ENCODE measurements at places on chromosomes 13 and 19.

DNA sequence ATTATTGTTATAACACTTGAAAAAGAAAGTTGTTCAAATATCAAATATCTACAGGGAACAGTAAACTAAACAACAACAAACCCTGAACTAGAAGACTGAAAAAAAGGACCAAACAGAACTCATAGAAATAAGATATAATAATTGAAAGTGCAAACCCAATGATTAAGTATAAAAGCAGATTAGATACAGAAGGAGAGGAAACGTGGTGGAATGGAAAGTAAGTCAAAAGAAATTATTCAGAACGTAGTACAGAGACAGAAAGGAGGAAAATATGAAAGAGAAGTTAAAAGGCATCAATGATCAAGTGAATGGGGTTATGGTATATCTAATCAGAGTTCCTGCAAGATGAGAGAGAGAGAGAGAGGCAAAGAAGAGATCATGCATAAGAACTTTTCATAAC is 174.2 kb upstream of the DACH1 start:
- no peak for DNase-seq

DNA sequence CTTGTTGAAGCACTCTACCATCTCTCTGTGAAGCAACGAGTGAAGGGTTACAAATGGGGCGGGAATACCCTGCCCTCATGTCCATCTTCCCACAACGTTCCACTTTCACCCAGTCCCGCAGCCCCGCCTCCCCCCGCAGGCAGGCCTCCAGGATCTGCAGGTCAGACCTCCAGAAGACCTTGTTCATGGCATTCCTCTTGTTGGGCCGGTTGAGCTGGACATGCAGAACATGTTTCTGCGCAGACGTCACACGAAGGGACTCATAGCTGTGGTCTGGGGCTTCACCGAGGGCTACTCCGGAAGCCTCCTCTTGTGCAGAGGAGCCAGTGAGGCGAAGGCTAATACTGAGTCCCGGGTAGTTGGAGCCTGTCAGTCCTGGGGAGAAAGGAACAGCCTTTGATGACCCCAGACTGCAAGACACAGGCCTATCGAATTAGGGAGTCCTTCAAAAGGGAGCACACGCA is 420 bp downstream of the ECH1 start:
- no peak for DNase-seq

- no peak for DNase-seq
Observed at GRCh38 chr19:4511300-4512054, 6.8 kb downstream of the PLIN4 start.

GRCh38 chr19:10259162-10259905 is 7.3 kb downstream of the MRPL4 start:
- peak; percentile 76 for DNase-seq

DNA sequence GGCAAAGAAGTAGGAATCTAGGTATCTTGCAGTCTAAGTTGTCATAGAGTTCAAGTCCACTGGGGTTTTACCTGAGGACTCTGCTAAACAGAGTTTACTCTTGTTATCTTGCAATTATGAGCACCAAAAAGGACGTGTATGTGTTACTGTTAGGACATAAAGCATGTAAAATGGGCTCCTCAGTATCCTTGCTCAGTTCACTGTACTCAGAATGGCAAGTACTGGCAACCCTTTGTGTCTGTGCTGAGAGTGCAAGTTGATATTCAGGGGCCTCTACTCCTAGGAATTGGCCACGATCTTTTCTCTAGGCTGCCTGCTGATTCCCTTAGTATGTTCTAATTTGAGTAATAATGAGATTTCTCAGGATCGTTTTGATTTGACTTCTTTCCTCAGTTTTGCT is 13.3 kb downstream of the TDRD3 start:
- no peak for DNase-seq

DNA sequence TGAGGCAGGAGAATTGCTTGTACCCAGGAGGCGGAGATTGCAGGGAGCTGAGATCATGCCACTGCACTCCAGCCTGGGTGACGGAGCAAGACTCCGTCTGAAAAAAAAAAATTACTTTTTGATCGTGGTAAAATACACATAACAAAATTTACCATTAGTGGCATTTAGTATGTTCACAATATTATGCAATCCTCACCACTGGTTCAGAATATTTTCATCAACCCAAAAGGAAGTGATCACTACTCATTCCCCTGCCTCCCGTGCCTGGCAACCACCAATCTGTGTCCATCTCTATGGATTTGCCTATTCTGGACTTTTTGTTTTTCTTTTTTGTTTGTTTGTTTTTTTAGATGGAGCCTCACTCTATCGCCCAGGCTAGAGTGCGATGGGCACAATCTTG is 1.2 kb upstream of the PALM3 start:
- no peak for DNase-seq

- no peak for DNase-seq
Observed at GRCh38 chr13:48531416-48532255, 1.2 kb downstream of the RCBTB2 start.

DNA sequence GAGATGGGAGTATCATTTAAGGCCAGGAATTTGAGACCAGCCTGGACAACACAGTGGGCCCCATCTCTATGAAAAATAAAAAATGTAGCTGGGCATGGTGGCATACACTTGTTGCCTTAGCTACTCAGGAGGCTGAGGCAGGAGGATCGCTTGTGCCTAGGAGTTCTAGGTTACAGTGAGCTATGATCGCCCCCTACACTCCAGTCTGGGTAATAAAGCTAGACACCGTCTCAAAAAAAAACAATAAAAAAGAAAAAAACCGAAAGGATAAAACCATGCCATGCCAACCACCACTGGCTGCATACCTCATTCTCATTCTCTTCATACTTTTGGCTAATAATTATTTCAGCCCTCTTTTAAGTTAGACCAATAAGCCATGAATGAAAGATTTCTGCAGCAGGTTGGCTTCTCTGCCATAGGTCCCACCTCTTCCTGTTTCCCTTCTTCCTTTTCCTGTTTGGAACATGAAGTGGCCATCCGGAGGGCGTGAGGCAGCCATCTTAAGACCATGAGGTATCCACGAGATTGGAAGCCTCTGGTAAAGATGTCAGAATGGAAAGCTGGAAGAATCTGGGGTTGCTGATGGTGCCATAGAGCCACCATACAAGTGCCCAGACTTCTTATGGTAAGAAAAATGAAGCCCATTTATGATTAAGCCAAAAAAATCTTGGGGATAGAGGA is 171.3 kb downstream of the CACNA1A start:
- no peak for DNase-seq

DNA sequence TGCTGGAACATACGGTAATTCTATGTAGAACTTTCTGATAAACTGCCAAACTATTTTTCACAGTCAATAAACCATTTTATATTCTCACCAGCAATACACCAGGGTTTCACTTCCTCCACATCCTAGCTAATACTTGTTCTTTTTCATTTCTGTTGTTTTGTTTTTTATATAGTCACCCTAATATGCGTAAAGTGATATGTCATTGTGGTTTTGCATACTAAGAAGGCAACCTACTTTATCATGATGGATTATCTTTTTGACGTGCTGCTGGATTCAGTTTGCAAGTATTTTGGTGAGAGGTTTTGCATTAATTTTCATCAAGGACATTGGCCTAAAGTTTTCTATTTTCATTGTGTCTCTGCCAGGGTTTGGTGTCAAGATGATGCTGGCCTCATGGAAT is 1384.1 kb downstream of the UQCRFS1 start:
- no peak for DNase-seq

GRCh38 chr19:49614096-49614833 is 23.3 kb downstream of the PRR12 start:
- DNase-seq, result no peak

- DNase-seq, result no peak
Observed at GRCh38 chr13:99218969-99219368, 18.3 kb downstream of the UBAC2 start.

DNA sequence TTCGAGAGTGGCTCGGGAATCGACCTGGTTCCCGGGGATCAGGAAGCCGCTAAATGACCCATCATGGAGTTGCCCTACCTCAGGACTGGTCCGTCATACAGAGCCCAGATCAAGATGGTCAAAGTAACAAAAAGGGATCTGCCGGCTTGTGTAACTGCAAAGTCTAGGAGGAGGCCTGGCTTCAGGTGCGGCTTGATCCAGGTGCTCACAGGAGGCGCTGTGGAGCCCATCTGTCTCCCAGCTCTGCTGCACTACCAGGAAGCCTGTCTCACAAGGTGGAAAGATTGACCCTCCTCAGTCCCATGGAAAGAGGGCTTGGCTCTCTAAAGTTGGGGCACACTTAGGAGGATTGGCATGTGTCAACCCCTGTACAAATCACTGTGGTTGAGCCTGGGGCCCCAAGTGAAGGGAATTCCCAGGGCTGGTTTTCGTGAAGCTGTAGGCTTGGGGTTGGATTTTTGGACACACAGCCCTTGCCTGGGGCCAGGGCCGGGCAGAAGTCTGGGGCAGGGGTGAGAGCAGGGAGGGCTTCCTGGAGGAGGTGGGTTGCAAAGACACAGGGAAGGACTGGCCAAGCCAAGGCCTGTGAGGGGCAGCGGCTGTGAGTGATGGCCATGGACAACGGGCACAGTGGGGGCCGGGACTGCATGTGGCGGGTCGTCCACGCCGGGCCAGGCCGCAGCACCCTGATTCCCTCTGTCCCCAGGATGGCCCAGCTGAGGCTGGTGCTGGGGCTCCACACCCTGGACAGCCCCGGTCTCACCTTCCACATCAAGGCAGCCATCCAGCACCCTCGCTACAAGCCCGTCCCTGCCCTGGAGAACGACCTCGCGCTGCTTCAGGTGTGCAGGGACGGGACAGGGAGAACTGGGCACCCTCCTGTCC is 4.2 kb downstream of the GZMM start:
- no peak for DNase-seq

GRCh38 chr13:38409771-38410170 is 60.1 kb downstream of the UFM1 start:
- no peak for DNase-seq

DNA sequence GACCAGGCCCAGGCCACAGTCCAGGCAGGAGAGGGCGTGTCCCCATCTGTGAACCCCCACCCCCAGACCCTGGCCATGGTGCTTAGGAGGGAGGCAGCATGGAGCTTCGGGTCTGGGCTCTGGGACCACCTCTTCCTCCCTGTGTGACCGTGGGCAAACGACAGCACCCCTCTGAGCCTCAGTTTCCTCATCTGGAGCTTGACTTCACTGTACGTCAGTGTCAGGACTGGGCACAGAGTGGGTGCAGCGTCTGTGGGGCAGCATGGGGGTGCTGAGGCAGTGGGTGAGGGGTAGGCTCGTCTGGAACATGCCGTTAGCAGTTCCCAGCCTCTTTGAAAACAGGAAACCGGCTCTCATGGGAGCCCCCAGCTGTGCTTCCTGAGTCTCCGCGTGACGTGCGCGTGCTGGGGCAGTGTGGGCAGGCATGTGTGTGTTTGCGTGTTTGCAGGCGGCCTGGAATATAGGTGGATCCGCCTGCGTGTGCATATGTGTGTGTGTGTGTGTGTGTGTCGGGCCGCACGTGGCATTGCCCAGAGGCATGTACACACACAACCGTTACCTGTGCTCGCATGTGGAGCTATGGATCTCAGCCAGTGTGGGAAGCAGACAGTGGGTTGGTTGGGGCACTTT is 15.8 kb downstream of the ARRDC2 start:
- no peak for DNase-seq

DNA sequence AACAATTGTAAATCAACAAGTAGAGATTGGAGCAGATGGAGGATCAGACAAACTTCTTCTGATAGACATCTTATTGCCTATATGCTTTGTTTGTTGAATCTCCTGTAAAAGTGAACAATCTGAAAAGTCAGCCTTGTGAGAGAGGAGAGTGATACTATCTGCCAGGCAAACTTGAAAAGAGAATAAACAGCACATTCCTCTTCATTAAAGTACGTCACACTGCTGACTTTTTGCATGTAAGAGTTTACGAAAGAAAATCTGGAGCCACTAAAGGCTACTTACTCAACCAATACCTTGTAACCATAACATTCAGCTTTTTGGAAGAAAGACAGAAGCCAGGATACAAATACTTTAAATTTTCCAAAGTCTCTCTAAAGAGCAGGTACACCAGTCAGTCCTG is 42.5 kb downstream of the EDNRB start:
- DNase-seq, result no peak

GRCh38 chr13:53822136-53822535 is 793.5 kb downstream of the OLFM4 start:
- no peak for DNase-seq

DNA sequence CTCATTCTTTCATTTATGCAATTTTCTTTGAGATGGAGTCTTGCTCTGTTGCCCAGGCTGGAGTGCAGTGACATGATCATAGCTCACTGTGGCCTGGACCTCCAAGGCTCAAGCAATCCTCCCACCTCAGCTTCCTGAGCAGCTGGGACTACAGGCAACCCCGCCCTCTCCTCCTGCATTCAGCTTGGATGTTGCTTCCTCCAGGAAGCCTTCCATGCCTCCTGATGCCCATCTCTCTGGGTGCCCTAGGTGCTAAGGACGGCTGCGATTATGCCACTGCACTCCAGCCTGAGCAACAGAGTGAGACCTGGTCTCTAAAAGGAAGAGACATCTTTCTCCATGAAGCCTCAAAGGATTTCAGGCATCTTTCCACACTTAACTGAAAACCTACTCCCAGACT is 161.8 kb downstream of the PTPRS start:
- no peak for DNase-seq

DNA sequence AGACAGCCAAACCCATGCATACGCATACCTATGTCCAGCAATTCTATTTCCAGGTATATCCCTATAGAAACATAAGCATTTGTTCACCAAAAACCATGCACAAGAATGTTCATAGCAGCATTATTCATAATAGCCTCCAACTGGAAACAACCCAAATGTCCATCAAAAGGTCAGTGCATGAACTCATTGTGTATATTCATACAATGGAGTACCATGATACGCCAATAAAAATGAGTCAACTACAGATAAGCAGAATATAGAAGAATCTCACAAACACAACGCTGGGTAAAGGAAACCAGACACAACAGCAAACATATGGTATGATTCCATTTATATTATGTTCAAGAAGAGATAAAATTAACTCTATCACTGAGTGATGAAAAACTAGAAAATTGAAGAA is 23.8 kb downstream of the DEDD2 start:
- no peak for DNase-seq

GRCh38 chr13:57629821-57630235 is 1.7 kb upstream of the PCDH17 start:
- DNase-seq, result no peak

DNA sequence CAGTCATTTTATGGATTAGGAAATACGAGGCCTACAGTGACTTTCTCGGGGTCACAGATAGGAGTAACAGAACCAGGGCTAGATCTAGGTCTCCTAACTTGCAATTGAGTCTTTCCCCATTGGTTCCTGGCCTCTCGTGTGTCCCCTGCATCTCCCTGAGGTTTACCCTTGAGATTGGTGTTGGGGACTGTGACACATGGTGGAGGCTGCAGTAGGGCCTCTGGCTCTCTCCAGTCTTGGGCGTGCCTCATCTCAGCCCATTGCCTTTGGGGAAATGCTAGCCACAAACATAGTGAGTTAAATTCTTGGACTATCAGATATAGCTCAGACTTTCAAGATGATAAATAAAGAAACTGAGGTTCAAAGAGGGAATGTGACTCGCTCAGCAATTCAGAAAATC is 212.1 kb downstream of the KCNRG start:
- no peak for DNase-seq

GRCh38 chr19:4328243-4328990 is 10.2 kb downstream of the STAP2 start:
- DNase-seq, result peak; percentile 88

GRCh38 chr19:44567745-44568144 is 38.3 kb upstream of the CEACAM20 start:
- DNase-seq, result no peak

- DNase-seq, result no peak
Observed at GRCh38 chr13:64718116-64718515, 2512.0 kb downstream of the PCDH9 start.

Data from stimulated activated CD8-positive, alpha-beta memory T cell treated with anti-CD3 and anti-CD28 coated beads, Interleukin-7, amount 100 ng/mL, for 1 hour (primary cell).